ENCODE measurements at places on chromosomes 13 and 19. TPM values are rescaled to one million over a fixed set of nuclear protein-coding genes. Genes with fewer than 3 reads are reported as not detected.

GRCh38 chr13:44664308-44664707, 88.2 kb upstream of the TSC22D1 start:
- peaks cover 3% of the 10 kb centered on the region for H3K27me3 ChIP-seq
- H3K4me3 ChIP-seq = no peak overlapping the region
- H3K36me3 ChIP-seq = no peaks in the 10 kb centered on the region
- H3K27ac ChIP-seq = no peak overlapping the region

DNA sequence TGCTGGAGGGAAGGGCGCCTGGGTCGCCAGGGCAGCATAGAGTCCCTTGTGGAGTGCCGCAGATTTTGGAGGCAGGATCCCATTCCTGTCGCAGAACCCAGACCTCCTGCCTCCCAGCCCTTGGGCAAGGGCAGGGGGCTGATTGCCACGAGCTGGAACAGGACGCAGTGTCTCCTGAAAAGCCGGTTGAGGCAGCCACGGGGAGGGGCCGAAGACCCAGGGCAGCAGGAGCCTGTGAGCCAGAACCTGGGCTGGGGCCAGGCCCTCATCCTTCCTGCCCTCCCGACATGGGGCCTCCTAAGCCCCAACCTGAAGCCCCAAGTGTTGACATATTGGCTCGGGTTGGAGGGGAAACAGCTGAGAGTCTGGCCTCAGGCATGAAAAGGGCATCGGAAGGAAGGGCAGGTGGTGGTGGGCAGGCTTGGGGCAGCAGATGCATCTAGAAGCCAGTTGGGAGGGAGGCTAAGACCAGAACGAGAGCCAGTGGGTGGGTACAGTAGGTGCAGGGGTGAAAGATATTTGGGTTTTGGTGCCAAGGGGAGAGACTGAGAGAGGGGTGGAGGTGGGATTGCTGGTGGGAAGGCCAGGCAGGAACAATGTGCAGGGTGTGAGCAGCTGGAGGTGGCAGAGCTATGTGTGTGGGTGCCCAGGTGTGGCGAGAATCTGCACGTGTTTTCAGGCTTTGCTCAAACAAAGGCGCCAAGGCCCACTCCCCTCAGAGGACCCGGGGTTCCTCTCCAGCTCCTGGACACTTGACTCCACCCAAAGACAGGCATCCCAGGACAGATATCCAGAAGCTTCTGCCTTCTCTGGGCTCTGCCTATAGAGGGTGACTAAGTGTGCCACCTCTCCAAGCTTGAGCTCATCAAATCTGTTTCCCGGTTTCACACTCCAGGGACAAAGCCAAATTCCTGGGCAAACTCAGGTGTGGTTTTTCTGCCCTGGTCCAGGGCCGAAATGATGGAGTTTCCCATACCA, 1.4 kb upstream of the SBSN start:
- no peak for DNase-seq
- peaks cover 14% of the 10 kb centered on the region for H3K4me1 ChIP-seq
- no peak overlapping the region for H3K4me3 ChIP-seq
- no peaks in the 10 kb centered on the region for H3K36me3 ChIP-seq
- peaks cover 6% of the 10 kb centered on the region for H3K27me3 ChIP-seq
- no peak overlapping the region for H3K27ac ChIP-seq

DNA sequence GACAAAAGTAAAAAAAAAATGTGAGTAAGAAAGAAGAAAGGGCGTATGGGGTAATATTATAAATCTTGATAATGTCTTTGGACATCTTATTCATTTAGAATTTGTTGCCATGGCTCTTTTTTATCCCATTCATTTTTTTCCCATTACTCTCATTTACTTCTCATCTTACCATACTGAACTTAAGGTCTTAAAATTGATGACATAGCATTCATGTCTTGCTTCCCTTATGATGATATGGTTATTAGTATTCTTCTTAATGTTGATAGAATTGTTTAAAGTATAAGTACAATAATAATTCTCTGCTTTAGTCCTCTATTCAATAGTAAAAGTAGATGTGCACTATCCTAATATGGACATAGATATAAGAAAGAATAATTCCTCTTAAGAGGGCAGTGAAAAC, 204.1 kb upstream of the KLF12 start:
- DNase-seq = no peak
- no peaks in the 10 kb centered on the region for H3K27me3 ChIP-seq
- H3K4me1 ChIP-seq = no peaks in the 10 kb centered on the region
- H3K36me3 ChIP-seq = no peaks in the 10 kb centered on the region
- no peak overlapping the region for H3K27ac ChIP-seq

- DNase-seq = no peak
- no peaks in the 10 kb centered on the region for H3K4me1 ChIP-seq
- no peak overlapping the region for H3K4me3 ChIP-seq
- H3K36me3 ChIP-seq = no peaks in the 10 kb centered on the region
- H3K27me3 ChIP-seq = no peaks in the 10 kb centered on the region
These were observed 1616.2 kb upstream of the SPRY2 start for GRCh38 chr13:81957121-81957520.

DNA sequence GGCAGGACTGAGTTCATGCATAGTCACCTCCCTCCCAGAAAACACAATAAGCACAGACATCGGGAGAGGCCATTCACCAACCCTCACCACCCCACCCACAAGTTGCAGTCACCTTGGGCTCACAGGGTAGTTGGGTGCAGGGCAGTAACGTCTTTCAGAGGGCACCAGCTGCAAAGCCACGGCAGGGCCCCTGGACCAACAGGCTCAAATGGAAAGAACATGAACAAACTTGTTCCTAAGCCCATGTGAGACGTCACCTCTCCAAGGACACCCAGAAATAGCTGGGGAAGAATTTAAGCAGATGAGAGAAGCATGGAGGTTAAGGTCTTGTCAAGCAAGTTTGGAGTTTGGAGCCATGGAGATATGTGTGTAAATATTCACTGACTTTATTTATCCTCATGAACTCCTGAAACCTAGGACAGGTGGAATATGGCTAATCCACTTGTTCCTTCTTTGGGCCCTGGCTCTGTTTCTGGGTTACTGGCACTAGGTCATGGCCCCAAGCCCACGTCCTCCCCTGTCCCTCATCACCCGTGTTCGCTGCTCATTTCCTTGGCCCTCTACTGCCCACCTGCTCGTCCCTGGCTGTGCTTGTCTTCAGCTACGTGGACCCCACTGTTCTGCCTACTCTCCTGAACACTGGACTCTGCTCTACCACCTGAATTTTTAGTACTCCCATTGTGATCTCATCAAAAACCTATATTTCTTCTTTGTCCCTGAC, 40.4 kb downstream of the SACS start:
- no peak overlapping the region for H3K27ac ChIP-seq
- no peaks in the 10 kb centered on the region for H3K36me3 ChIP-seq
- H3K4me3 ChIP-seq = no peak overlapping the region
- H3K4me1 ChIP-seq = no peaks in the 10 kb centered on the region
- no peaks in the 10 kb centered on the region for H3K27me3 ChIP-seq

- no peak overlapping the region for H3K27ac ChIP-seq
- DNase-seq = no peak
These were observed 127.7 kb downstream of the FRY start for GRCh38 chr13:32159137-32159869.

The SPIB gene
- 0.42 TPM for total RNA-seq

DNA sequence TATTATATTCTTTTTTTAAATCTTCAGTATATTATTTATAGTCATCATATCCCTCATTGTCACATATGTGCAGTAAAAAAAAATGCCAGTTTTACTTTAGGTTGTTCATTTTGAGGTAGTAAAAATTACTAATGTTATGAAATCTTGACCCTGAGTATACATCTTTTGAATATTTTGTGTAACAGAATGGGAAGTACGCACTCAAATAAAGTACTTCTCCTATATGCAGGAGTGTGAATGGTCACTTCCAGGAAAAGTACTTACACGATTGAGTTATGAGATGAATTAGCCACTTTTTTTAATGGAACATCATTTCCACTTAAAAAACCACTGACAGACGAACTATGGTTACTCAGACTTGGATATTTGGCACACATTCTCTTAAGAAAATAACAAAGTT, 58.5 kb downstream of the C13orf42 start:
- no peak for DNase-seq
- H3K27me3 ChIP-seq = no peaks in the 10 kb centered on the region
- no peak overlapping the region for H3K4me3 ChIP-seq
- H3K36me3 ChIP-seq = no peaks in the 10 kb centered on the region

The CDX2 gene
- not detected for total RNA-seq

- H3K4me1 ChIP-seq = peaks cover 3% of the 10 kb centered on the region
- no peaks in the 10 kb centered on the region for H3K27me3 ChIP-seq
- peaks cover 9% of the 10 kb centered on the region for H3K36me3 ChIP-seq
- H3K4me3 ChIP-seq = no peak overlapping the region
- DNase-seq = no peak
These were observed 41.7 kb downstream of the MIPEP start for GRCh38 chr13:23847497-23847896.

- H3K27ac ChIP-seq = no peak overlapping the region
- no peaks in the 10 kb centered on the region for H3K27me3 ChIP-seq
- peaks cover 21% of the 10 kb centered on the region for H3K4me1 ChIP-seq
- peaks cover 23% of the 10 kb centered on the region for H3K36me3 ChIP-seq
- H3K4me3 ChIP-seq = no peak overlapping the region
These were observed 51.5 kb downstream of the BICRA start for GRCh38 chr19:47660435-47660832.

The APLP1 gene
- not detected for total RNA-seq

DNA sequence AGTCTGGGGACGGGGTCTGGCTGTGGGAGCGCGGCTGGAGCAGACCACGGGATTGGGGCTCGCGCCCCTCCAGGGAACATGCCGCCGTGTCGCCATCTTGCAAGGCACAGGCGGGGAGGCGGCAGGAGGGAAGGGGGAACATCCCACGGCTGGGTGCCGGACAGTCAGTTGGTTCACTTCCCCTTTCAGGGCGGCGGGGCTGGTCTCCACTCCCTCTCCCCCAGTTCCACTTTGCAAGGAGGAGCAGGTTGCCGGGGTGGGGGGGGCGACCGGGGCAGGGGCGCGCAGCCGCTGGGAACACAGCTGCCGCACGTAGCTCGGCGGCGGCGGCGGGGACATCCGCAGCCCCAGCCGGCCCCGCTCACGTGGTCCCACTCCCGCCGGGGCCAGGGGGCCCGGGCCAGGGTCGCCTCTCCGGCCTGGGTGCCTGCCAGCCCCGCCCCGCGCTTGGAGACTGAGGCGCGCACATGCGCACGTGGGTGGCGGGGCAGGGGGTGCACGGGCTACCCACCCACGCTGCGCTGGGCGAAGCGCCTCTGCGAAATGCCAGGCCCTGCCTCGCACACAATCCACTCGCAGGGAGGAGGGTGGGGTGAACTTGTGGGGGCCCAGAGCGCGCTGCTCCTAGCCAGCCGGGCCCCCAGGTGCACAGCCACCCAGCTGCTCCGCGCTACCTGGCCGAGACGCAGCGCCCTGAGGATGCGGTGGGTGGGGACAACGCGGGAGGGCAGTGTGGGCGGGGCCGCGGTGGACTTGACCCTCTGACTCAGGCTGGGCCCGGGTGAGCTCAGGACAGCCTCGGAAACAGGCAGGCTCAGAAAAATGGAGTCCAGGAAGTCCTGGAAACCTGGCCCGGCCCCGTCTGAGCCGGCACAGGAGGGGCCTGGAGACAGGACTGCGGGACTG, 6.4 kb downstream of the KLF16 start:
- H3K4me1 ChIP-seq = peaks cover 97% of the 10 kb centered on the region
- H3K4me3 ChIP-seq = peak overlapping the region; percentile 61
- no peaks in the 10 kb centered on the region for H3K36me3 ChIP-seq
- peak overlapping the region; percentile 77 for H3K27ac ChIP-seq
- no peaks in the 10 kb centered on the region for H3K27me3 ChIP-seq
- DNase-seq = peak; percentile 60

The PRTN3 gene
- total RNA-seq = not detected

- H3K4me3 ChIP-seq = no peak overlapping the region
- no peaks in the 10 kb centered on the region for H3K27me3 ChIP-seq
- H3K4me1 ChIP-seq = no peaks in the 10 kb centered on the region
- no peak for DNase-seq
These were observed 891.7 kb upstream of the SLC10A2 start for GRCh38 chr13:103957939-103958338.

DNA sequence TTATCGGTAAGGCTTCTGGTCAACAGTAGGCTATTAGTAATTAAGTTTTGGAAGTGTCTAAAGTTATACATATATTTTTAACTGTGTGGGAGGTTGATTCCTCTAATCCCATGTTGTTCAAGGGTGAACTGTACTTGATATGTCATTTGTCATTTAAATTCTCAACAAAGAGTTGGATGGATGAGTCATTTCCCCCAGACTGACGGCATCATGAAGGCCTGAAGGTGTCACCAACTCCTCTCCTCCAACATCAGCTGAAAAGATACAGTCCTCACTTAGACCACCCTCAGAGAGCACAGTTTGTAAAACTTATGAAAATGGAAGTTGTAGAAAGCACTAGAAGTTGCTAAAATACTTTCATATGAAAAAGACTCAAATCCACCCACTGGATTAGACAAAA, 48.8 kb downstream of the DCLK1 start:
- H3K4me1 ChIP-seq = no peaks in the 10 kb centered on the region
- no peak overlapping the region for H3K27ac ChIP-seq
- no peak for DNase-seq

The CEACAM20 gene
- not detected for total RNA-seq

GRCh38 chr19:16338470-16339360, 14.1 kb downstream of the KLF2 start:
- no peaks in the 10 kb centered on the region for H3K27me3 ChIP-seq

The CAMSAP3 gene
- 0.16 TPM for total RNA-seq

The SSC5D gene
- total RNA-seq = 1.3 TPM

GRCh38 chr13:100443998-100444328, 144.6 kb downstream of the GGACT start:
- no peak overlapping the region for H3K4me3 ChIP-seq
- H3K27ac ChIP-seq = no peak overlapping the region
- no peaks in the 10 kb centered on the region for H3K27me3 ChIP-seq
- H3K36me3 ChIP-seq = no peaks in the 10 kb centered on the region
- DNase-seq = no peak

The VSIG10L gene
- total RNA-seq = 0.11 TPM

- H3K4me1 ChIP-seq = peaks cover 45% of the 10 kb centered on the region
- H3K4me3 ChIP-seq = no peak overlapping the region
- no peak overlapping the region for H3K27ac ChIP-seq
- H3K27me3 ChIP-seq = no peaks in the 10 kb centered on the region
These were observed 23.4 kb downstream of the MPND start for GRCh38 chr19:4366666-4367335.

DNA sequence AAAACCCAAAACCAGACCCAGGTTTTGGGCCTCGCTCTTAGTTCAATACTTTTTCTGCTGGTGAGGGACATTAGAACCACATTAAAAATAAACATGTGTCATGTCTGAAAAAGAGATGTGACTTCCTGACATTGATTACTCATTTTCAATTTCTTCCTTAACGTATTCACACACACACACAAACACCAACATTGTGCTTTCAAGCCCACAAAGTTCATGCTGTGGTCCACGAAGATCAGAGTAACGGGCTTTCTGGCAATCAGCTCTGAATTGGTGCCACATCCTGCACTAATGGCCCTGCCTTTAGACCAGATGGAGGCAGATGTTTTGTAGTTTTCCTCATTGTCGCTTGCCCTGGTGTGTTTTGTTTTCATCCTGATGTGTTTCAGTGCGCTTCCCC, 47.9 kb upstream of the POMP start:
- no peak for DNase-seq
- no peak overlapping the region for H3K27ac ChIP-seq
- peaks cover 15% of the 10 kb centered on the region for H3K4me1 ChIP-seq
- no peaks in the 10 kb centered on the region for H3K36me3 ChIP-seq
- H3K4me3 ChIP-seq = no peak overlapping the region

The LRG1 gene
- not detected for total RNA-seq

The ASPDH gene
- total RNA-seq = not detected
